Tracheal epithelial cell (primary cell): ENCODE measurements at places on chromosomes 7 and 10. TPM values are rescaled to one million over a fixed set of nuclear protein-coding genes. Genes with fewer than 3 reads are reported as not detected.

Gene OR13A1
- under 0.01 TPM in 1 of 2 replicates, not detected in the other for total RNA-seq

Gene CPED1
- under 0.01 and 0.96 TPM in 2 replicates for total RNA-seq

Gene NUTM2E
- 0.24 TPM in 1 of 2 replicates, not detected in the other for total RNA-seq

Gene ENTPD1
- under 0.01 TPM in 1 of 2 replicates, not detected in the other for total RNA-seq
